ENCODE measurements at places on chromosomes 16 and 17.

GRCh38 chr16:27495191-27495590, 54.5 kb downstream of the GTF3C1 start:
- DNase-seq: peak; percentile 14

- DNase-seq: peak; percentile 92
These were observed at the start of gene DNAH2 for GRCh38 chr17:7716901-7717755. DNAH2 (plus strand) TSS chr17:7717744; CDS start chr17:7719735, 1,991 bp downstream.

DNA sequence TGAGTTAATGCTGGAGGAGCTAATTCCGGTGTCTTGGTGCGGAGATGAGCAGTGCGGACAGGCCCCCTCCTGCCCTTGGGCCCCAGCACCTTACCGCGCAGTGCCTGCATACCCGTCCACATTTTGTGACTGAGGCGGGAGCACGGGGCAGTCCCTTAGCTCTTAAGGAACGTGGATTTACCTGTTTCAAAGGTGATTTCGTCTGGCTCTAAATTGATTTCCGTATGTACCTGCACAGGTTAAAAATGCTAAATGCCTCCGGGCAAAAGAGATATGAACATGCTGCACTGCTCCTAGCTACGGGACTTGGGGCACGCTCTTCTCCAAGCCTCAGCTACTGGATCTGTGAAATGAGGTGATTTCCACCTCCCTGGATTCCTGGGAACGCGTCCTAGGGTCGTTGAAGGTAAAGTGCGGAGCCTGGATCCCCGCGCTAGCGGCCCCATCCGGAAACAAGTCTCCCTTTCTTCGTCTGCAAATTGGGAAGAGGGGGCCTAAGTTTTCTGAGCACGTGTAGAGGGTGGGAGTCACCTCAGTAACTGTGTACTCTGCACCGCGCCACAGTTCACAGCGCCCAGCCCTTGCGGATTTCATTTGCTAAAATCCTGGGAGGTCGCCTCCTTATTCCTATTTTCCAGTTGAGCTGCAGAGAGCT, 669 bp upstream of the CRISPLD2 start:
- no peak for DNase-seq

GRCh38 chr16:27687605-27688004, 137.7 kb downstream of the KATNIP start:
- DNase-seq: no peak

DNA sequence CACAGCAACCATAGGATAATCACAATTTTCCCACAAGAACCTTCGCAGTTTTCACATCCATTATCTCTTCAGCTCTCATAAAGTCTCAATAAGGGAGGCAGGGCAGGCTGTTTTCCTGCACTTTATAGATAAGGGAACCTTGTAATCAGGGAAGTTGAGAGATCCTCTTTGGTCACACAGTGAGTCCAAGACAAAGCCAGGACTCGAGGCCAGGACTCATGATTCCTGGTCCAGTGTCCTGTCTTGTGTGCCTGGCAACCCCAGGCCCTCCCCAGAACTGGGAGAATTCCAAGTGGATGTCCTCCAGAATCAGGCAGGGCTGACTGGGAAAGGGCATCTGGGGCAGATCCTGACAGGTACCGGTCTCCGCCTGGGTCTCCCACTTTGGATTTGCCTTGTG, 23.1 kb upstream of the PHF12 start:
- no peak for DNase-seq

DNA sequence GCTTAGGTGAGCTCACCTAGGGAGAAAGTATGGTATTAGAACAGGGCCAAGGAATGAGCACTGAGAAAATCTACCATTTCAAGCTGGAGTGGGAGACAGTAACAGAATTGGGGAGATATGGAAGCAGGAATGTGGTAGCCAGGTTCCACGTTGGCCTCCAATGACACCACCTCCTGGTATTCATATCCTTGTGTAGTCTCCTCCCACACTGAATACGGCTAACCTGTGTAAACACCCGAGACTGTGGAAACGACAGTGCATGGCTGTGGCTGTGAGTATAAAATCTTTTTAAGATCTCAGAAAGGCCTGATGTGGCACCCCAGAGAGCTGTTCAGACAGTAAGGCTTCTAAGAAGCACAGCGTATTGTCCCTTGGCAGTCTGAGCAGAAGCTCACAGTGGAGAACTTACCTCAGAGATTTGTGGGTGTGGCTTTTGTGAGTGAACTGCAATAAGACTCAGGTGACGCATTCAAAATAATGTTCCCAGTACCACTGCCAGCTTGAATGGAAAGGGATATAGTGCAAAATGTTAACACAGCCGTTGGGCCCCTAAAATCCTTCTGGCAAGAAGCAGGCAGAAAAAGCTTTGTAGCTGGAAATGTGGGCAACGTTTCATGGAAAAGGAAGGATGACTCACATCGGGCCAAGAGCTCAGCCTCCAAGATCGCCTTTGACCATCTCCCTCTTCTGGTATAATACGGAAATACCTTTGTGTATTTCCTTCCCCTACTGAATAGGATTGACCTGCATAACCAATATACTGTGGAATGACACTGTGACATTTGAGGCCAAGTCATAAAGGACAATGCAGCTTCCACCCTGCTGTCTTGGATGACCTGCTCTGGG, 14.4 kb downstream of the SDR42E1 start:
- DNase-seq: no peak

- DNase-seq: no peak
These were observed 1343.6 kb downstream of the TP53TG3F start for GRCh38 chr16:34802848-34803599.

- no peak for DNase-seq
These were observed 71.5 kb upstream of the NKD1 start for GRCh38 chr16:50476486-50477255.

All from SJCRH30 (cell line).